ENCODE measurements at places on chromosomes 13 and 19.

DNA sequence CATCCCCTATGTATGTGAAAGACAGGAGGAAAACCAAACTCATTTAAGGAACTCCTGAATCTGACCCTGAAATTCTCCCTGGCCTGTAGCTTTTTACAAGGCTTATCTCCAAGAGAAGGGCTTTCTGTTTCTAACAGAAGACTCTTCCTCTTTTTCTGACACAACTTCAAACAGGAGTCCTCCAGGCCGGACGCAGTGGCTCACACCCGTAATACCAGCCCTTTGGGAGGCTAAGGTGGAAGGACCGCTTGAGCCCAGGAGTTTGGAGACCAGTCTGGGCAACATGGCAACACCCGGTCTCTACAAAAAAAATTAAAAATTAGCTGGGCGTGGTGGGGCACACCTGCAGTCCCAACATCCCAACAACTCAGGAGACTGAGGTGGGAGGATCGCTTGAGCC lies 41.9 kb downstream of the CARS2 start:
- peak; percentile 23 for DNase-seq

- DNase-seq, result peak; percentile 23
Observed at GRCh38 chr19:10644260-10645007, 9.7 kb upstream of the ILF3 start.

DNA sequence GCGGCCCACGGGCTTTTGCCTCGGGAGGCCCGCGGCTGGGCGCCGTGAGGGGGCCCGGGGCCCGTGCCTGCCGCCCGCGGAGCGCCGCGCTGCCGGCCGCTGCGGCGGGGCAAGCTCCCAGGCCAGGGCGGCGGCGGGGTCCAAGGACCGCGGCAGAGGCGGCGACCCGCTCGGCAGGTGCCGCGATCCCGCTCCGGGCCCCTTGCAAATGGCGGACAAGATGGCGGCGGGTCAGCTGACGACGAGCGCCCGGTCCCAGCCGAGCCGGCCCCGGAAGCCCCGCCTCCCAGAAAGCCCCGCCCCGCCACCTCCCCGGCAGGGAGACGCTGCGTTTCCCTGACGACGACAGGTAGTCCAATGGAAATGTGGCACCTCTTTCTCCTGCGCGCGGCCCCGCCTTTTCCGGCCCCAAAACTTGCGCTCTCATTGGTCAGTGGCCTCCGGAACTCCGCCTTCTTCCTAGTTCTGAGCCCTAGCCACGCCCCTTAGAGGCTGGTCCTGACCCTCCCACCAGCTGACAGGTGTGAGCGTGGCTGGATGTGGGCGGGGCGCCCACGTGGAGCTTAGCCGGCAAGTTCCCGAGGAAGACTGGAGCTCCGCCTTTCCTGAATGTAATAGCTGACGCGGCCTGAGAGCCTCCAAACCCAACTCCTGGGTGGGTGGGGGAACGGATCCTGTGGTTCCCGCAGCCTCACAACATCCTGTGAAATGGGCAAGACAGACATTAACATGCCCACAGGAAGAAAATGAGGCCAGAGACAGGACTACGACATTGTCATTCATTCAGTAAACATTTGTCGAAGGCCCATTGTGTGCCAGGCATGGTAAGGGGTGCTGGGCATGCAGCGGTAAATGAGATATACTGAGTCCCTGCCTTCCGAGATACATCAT lies at the start of gene AP3D1:
Gene AP3D1 (minus strand): TSS at position 228 of the 891 bp plus-strand sequence. CDS start 232 bp downstream, outside the sequence.
- peak; percentile 99 for DNase-seq

GRCh38 chr19:30224689-30225606 lies 147.2 kb upstream of the ZNF536 start:
- DNase-seq, result no peak

- DNase-seq, result no peak
Observed at GRCh38 chr13:24264976-24265375, 44.4 kb upstream of the C1QTNF9 start.
